CD4-positive, alpha-beta T cell (primary cell): ENCODE measurements at places on chromosomes 2 and 18.

DNA sequence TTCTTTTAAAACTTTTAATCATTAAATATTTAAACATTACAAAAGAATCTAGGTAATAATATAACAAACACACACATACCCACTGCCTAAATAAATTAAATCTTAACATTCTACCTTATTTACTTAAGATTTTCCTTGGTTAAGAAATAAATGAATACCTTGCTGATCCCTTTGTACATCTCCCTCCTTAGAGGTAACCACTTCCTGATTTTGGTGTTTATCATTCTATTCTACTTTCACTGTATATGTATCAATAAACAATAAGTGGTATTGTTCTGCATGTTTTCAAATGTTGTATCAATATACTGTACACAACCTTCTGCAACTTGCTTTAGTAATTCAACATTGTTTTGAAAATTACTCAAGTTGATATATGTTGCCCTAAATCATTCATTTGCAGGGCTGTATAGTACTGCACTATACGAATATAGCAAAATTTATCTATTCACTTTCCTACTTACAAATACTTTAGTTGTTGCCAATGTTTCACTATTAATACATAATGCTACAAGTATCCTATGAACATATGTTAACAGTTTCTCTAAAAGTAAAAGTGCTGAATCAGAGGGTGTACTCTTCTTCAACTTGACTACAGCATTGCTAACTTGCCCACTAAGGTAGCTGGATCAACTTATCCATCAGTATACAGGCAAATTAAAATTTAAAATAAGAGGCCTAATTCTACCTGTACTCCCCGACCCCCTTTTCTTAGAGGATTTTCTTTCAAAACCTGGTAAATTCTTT is 65.8 kb downstream of the MEMO1 start:
- DNase-seq = no peak

DNA sequence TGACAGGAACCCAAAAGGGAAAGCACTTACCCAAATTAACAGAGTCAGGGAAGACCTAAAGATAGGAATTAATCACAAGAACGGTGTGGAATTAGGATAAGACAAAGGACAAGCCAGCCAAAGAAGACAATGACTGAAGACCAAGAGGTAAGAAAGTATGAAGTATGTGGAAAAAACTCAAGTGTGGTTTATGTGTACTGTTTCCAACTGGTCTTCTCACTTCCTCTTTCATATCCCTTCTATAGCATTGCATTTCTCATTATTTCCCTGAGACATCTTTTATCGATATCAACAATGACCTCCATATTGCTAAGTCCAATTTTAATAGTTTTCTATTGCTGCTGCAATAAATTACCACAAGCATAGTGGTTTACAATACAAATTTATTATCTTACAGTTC is 313.5 kb upstream of the SLC39A10 start:
- DNase-seq = no peak

- peak; percentile 34 for DNase-seq
Measured at GRCh38 chr2:241659150-241659739, 21.8 kb downstream of the ATG4B start.

DNA sequence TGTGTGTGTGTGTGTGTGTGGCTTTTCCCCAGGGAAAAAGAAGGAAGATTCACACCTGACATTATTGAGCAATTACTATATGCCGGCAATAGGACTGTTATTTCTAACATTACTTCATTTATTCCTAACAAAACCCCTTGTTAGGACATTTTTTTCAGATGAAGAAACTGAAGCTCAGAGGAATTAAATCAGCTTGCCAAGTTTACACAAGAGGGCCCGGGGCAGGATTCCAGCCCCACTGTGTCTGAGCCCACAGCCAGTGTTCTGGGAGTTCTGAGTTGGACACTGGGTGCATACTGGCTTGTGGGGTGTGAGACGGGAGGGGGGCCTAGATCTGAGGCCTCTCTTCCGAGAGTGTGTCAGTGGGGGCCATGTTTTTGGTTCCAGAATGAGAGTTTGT is 9.9 kb downstream of the TOGARAM2 start:
- no peak for DNase-seq
